C1 segment of cervical spinal cord (tissue), 14 donors: ENCODE measurements at places on chromosomes 1 and 21.

- no peak for DNase-seq
Measured at GRCh38 chr1:8211251-8211882, 106.5 kb upstream of the SLC45A1 start.

- DNase-seq, result no peak
Measured at GRCh38 chr1:86466986-86467385, 1.7 kb upstream of the CLCA1 start.

DNA sequence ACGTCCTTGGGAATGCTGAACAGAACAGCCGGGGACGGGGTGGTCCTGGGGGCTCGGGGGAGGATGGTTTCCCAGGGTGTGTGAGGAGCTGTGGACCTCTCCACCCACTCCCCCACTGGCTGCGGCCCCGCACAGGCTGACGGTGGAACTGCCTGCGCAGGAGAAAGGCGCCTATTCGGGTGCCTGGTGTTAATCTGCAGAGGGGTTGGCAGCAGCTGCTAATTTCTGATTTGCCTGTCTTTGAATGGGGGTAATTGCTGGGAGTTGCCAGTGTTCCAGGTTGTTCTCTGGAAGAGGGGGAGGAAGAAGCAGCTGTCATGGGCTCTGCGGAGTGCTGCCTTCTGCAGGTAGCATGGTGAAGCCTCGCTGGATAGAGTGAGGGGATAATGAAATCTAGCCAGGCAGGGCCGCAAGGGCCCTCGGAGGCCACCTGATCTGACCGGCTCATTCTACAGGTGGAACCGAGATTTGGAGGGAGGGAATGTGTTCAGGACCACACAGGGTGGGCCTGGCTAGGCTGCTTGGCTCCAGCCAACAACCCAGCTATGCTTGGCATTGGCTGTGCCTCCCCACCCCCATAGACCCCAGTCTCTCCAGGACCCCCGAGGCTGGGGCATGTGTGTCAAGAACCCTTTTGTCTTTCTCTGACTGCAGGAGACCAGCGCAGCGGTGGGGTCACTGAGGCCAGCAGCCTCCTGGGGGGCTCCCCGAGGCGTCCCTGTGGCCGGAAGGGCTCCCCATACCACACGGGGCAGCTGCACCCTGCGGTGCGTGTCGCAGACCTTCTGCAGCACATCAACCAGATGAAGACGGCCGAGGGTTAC is 67.1 kb downstream of the PTPRU start:
- no peak for DNase-seq

DNA sequence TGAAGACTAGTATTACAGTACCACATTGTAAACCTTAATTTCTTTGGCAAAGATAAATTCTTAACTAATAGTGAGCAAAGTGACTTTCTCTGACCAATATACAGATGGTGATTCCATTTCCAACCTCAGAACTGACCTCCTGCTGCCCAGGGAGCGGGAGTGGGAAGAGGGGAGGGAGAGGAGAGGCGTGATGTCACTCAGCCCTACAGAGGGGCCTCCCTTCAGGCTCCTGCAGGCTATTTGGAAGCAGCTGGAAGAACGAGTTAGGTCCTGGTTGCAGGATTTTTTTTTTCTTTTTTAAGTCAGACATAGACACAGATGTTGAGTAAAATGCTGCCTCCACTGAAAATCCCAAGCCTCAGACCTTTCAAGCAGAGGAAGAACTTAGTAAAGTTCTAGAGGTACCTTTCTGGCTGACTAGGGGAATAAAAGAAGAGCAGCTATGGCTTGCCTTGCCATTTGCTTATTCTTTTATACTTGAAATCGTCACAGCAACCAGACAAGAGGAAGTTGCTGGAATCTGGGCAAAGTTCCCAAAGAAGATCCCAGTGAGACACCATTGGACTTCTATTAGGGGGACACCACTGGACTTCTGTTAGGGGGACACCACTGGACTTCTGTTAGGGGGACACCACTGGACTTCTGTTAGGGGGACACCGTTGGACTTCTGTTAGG is 54.5 kb downstream of the EXO1 start:
- no peak for DNase-seq

DNA sequence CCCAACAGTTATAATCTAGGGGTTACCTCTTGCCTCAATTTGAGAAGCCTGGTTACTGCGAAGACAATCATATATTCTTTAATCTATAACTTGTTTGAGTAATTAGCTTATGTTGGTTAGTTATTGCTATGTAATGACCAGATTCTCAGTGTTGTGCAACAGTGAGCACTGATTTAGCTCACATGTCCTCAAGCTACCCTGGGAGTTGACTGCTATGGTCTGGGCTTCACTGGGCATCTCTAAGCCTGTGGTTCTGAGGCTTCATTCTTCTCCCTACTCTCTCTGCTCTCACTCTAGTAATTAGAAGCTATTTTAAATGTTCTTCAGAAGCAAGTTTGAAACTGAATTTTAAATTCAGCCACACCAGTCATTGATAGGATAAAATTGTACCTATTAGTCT is 371.8 kb downstream of the PBX1 start:
- no peak for DNase-seq

DNA sequence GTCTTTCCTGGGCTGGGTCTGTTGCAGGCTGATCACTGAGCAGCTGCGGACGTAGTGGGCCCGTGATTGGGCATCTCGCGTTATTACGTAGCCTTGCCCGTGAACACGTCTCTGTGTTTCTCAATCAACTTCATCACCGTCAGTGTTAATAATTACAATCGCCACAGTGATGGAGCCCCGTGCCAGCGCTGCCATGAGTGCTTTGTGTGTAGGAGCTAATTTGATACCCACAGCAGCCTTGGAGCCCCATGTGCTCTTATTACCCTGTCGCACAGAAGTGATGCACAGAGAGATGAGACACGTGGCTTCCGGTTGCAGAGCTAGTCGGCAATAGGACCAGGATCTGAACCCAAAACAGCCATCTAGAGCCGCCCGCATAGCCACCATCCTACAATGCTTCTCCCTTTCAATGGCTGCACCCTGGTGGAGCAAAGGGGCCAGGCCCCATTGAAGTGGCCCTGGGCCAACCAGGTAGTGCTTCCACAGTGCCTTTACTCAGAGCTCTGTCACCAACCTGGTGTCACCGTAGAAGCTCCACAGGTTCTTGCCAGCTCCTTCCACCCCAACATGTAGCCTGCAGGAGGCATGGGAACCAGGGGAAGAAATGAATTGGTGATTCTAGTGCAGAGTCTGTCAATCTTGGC is 398.5 kb upstream of the VAMP3 start:
- DNase-seq, result no peak

DNA sequence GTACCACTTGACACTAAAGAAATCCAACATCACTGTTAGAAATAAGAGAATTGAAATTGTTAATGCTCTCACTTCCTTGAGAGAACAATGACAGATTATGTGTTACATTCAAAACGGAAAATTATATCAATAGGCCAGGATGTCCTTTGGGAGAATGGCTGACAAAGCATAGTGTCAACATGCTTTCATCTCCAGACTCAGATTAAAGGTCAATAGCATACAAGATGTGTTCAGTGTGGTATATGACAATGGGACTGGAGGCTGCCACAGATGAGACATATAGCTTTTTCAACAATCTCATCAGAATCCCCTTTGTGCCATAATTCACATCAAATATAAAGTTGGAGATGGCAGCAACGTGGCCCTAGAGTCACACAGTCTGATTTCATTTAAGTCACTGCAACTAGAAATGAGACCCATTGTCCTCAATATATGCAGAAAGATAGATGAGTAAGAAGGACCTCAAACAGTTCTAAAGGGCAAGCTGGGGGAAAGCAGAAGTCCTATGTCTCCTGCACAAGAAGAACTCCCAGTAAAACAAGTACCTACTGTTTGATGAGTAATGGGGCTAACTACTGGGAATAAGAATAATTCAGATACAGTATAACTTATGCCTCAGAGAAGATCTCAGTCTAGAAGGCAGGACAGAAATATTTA is 327.9 kb downstream of the TTLL7 start:
- no peak for DNase-seq

DNA sequence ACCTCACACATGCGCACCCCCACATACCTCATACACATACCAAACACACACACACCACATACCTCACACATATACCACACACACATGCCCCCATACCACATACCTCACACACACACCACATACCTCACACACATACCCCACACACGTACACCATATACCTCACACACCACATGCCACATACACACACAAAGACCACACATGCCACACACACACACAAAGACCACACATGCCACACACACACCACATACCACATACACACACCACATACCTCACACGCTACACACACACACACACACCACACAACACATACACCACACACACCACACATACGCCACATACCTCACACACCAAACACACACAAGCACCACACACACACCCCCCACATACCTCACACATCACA is 30.0 kb downstream of the HIVEP3 start:
- no peak for DNase-seq

DNA sequence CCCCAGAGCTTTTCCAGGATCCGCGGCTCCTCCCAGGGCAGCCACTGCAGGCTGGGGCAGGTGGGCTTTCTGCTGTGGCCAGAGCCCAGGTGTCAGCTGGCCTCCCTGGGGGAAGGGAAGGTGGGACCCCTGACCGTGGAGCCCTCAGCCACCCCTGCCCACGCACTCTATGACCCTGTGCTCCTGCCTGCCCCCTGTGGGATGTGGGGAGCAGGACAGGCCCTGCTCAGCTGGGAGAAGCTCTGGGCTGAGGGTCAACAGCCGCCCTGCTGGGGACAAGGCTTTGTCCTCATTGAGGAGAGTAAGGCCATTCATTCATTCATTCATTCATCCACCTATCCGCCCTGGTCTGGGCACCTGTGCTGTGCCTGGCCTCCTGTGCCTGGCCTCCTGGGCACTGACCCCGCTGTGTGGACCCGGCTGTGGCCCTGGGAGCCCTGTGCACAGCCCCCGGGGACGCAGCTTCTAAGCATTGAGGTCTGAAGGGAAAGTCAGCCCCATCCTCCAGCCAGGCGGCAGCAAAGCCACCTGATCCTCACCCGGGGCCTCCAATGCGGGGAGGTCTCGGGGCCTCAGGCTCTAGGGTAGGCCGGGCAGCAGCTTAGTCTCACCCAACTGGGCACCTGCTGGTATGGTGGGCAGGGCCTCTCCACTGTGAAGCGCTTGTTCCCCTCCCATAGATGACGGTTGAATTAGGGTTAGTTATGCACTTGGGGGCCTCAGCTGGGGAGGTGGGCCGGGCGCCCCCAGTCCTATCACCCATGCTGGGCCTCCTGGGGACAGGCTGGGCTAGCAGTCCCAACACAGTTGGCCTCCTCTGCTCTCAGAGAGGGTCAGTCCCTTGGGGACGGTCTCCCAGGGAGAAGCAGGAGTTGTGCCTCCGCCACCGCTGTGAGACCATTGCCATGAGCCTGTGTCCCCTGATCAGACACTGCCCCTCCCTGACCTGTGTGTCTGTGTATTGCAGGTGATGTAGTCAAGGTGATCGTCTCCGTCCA is 6.0 kb downstream of the TNFRSF14 start:
- DNase-seq, result no peak

DNA sequence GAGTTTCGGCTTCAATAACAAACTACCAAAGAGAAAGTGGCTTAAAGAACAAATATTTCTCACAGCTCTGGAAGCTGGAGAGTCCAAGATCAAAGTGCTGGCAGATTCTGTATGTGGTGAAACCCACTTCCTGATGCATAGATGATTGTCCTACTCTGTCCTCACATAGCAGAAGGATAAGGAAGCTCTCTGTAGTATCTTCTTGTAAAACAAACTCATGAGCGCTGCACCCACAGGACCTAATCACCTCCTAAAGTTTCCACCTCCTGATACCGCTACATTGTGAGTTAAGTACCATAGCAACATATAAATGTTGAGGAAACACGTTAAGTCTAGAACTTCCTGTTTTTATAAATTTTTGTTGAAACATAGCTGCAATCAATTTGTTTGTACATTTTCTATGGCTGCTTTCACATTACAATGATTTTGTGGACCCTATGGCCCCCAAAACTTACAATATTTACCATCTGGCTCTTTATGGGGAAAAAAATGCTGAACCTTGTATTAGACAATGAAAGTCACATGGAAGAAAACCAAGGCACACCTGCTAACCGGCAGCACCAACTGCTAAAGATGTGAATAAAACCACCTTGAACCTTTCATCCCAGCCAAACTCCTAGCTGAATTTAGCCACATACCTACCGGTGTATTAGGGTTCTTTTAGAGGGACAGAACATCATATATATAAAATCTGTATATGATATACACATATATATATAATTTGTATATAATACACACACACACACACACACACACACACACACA is 1423.4 kb downstream of the NCAM2 start:
- DNase-seq, result no peak

DNA sequence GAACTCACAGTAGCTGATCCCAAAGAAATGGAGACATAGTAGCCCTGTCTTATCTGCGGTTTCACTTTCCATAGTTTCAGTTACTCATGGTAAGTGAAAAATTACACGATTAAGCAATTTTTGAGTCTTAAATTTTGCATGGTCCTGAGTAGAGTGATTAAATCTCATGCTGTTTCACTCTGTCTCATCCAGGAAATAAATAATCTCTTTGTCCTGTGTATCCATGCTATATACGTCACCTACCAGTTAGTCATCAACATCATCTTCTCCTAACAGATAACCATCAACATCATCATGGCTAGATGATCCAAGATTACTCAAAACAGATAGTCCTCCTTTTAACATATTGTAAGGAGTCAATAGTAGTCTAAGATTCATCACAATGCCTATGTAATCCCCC is 1589.3 kb downstream of the BRINP3 start:
- DNase-seq, result no peak

DNA sequence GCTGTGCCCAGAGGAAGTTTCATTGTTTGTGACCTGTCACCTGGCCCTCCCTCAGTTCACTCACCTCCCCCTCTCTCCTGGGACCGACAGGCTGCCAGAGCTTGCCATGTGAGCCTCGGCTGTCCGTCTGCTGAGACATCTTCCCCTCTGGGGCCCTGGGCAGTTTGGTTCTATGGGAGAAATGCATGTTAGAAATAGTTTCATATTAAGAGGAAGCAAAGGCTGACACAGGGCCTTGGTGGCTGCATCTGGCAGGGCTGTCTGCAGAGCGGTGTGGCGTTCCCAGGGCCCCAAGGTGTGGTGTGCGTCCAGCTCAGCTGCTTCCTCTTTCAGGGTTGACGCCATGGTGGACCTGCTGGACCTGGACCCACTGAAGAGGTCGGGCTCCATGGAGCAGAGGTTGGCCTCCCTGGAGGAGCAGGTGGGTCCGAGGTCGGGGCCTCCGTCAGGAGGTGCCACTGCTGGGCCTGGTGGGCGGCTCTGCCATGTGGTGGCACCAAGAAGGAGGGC is 31.9 kb upstream of the LRRC3 start:
- DNase-seq, result no peak

DNA sequence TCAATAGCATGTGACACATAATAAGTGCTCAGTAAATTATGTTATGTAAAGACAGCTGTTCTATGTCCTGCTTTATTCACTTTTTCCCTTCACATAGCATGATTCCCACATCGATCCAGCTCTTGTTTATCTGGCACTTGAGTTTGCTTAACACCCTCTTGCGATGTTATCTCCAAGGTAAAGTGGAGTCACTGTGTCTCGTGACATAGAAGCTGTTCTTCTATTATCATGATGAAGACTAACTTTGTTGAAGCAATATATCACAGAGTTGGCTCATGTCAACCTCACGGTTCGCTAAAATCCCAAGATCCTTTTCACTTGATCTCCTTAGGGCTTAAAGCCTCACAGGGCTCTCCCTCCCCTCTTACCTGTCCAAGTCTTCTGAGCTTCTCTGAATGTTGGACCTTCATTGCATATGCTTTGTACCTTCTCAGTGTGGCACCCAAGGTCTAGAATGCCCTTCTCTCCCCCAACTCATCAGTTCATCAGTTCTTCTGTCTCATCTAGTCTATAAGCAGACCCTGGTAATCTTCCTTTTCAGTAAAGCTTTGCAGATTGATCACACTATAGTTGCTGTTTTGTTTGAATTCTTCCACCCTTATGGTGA is 38.0 kb downstream of the PLXNA2 start:
- DNase-seq, result no peak
